ENCODE measurements at places on chromosomes 13 and 19.

DNA sequence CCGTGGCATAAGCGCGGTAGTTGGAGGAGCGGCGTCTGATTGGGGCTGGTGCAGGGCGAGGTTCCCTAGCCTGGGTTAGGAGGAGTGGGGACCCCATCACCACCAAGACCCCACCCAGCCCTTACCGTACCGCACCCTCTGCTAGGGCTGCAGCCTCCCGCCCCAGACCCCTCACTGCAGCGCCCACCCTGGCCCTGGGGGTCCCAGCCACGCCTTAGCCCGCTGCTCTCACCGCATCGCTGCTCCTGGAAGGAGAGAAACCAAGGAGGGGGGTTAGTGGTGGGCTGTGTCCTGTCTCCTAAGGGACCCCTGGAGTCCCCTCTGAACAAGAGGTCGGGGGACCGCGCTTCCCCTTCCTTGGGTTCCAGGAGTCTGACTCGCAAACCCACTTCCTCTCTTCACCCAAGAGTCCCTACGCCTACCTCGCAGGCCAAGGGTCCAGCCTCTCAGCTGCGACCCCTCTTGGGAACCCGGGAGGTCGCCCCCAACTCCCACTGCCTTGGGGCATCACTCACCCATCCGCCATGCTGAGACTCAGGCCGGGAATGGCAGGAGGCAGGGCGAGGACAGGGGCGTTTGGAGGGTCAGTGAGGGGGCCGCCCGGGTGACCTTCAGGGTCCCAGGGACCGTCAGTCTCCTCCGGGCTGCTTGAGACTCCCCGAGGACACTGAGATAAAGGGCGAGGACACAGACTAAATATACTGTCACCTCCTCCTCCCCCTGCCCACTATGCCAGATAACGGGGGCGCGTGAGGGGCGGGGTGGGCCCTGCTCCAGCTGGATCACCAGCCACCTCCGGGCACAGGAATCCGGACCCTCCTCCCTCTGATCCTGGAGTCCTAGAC, at the start of gene TNNI3:
TNNI3 (minus strand) TSS at position 669 of the 845 bp plus-strand sequence; CDS start at position 526, 143 bp downstream.
- DNase-seq: no peak

DNA sequence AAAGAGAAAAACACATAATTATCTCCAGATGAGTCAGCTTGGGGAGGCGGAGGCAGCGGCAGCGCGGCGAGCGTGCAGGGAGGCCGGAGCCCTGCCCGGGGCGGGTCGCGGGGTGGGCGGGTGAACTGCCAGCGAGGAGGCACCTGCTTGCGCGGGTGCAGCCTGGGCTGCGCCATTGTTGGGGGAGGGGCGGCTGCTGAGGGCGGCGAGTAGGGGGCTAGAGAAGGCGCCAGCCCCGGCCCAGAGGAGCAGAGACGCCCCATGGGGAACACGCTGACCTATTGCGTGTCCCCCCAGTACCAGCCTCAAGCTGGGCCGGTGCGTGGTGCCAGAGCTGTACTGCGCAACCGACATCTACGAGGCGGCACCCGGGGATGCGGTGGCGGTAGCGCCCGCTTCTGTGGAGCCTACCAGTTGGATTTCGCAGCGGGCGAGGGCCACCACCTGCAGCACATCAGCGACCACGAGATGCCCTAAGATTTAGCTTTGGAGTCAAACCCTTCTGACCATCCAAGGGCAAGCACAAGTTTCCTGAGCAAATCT, 16.7 kb downstream of the ZNF100 start:
- no peak for DNase-seq

DNA sequence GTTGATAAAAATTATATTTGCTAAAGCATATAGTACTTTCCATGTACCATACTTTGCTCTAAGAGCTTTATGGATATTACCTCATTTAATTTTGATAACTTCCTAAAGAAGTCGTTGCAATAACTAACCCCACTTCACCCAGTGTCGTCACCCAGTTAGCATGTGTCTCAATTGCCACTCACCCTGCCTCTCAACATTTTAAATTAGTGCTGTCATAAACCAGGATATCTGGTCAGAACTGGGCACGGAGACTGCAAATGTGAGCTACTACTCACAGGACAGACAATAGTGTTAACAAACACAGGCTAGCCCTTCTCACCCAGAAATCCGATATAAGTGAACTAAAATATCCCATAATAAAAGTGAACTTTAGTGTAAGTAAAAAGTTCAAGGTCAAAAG, 430.6 kb downstream of the KLF12 start:
- no peak for DNase-seq

- DNase-seq: no peak
Measured at GRCh38 chr13:60148918-60149317, 14.8 kb downstream of the DIAPH3 start.

- no peak for DNase-seq
Measured at GRCh38 chr13:31195616-31196015, 4.2 kb upstream of the B3GLCT start.

DNA sequence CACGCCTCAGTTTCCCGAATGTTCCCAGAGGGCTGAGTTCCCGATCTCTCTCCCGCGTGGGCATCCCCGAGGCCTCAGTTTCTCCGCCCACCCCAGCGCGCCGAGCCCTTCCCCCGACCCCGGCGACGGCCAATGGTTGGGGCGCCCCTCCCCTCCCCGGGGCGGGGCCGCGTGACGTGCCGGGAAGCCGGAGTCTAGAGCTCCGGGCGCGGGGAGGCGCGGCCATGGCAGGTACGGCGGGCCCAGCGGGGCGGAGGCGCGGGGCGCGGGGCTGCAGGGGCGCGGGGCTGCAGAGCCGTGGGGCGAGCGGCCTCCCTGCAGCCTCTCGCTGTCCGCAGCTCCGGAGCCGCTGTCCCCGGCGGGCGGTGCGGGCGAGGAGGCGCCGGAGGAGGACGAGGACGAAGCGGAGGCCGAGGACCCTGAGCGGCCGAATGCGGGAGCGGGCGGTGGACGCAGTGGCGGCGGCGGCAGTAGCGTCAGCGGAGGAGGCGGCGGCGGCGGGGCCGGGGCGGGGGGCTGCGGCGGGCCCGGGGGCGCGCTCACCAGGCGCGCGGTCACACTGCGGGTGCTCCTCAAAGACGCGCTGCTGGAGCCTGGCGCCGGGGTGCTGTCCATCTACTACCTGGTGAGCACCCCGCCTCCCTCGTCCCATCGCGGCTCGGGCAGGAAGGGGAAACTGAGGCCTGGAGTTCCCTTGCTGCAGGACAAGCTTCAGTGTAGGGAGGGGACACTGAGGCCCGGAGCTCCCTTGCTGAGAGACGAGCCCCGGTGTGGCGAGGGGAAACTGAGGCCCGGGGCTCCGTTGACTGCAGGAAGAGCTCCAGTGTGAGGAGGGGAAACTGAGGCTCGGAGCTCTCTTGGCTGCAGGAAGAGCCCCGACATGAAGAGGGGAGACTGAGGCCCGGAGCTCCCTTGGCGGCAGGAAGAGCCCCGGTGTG, at the start of gene MPND:
MPND (plus strand) TSS at position 193 of the 938 bp plus-strand sequence; CDS start at position 225, 32 bp downstream.
- peak; percentile 62 for DNase-seq

DNA sequence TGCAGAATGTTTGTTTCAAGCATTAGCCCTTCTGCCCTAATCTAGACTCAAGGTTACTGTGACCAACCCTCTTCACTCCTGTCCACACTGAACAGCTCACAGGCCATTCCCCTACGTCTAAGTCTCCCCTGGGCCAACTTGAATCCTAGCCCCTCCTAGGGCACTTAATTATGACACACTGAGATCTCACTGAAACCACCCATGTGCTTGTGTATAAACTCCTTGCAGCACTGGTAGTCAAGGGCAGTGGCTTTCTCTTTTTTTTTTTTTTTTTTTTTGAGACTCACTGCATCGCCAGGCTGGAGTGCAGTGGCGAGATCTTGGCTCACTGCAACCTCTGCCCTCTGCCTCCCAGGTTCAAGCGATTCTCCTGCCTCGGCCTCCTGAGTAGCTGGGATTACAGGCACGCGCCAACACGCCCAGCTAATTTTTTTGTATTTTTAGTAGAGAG, 1.9 kb upstream of the AKT2 start:
- DNase-seq: no peak

GRCh38 chr19:30745476-30745985, 373.3 kb downstream of the ZNF536 start:
- DNase-seq: no peak

DNA sequence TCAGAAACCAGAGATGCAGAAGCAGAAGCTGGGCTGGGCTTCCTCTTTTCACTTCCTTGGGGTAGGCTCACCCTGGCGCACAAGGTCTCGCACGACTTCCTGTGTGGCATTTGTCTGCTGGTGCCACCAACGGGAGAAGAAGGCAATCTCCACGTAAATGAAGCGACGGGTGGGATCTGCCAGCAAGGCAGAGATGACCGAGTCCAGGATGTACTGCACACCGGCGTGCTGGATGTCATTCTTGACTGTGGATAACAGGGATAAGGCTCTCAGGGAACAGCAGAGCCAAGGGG, 1.3 kb downstream of the MAN2B1 start:
- no peak for DNase-seq

DNA sequence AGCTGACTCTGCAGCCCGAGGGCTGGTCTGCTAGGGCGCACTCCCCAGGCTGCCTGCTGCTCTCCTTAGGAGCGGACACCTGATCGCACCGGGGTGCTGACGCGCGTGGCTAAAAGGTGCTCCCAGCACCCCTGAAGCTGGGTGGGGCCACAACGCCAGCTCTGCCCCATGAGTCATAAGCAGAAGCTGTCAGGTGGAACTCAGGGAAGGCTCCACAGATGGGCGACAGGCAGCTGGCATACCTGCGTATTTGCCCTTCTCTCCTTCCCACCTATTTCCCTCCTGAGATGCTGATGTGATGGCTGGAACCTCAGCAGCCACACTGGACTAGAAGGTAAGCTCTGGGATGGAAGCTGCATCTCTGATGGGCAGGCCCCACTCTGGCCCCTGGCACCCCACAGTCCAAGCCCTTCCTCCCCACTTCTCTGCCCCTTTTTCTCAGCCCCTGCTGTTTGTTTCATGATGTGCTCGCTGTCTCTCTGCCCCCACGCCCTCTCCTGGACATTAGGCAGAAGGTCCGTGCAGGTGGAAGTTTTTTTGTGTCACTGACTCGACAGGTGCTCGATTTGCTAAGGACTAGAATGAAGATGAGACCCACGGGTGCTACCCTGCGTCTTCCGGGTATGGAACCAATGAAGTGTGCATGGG, 30.3 kb upstream of the CACTIN start:
- no peak for DNase-seq

DNA sequence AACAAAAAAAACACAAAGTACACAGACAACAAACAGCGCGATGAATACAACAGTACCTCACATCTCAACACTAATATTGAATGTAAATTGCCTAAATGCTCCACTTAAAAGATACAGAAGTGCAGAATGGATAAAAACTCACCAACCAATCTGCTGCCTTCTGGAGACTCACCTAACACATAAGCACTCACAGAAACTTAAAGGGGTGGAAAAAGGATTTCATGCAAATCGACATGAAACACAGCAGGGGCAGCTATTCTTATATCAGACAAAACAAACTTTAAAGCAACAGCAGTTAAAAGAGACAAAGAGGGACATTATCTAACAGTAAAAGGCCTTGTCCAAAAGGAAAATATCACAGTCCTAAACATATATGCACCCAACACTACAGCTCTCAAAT, 209.5 kb downstream of the ABCC4 start:
- DNase-seq: no peak

DNA sequence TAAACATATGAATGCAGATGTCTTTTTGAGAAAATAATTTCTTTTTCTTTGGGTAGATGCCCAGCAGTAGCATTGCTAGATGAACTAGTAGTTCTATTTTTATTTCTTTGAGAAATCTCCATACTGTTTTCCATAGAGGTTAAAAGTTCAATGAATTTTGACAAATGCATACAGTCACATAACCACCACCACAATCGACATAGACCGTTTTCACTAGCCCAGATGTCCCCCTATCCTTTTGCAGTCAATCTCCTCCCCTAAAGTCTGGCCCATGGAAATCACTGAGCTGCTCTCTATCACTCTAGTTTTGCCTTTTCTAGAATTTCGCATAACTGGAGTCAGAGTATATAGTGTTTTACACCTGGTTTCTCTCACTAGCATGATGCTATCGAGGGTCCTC, 10.8 kb downstream of the FAM216B start:
- DNase-seq: no peak

DNA sequence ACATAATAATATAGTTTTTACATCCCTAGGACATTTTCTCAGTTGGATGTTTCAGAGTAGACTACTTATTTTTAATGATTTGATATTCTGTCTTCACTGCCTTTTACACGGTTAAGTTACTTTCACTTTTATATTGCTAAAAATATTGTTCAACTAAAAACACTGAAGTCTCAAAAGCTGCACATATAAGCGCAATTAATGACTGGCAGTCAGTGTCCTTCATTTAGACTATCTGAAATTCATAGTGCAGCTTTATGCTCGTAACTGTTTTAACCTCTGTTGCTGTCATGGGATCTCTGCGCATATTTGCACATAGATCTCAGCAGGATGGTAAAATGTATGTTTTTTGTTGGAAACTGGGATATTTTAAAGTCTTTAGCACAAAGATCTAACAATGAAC, 864.3 kb downstream of the SLITRK6 start:
- no peak for DNase-seq

GRCh38 chr19:51593138-51593890, 22.2 kb downstream of the ZNF175 start:
- DNase-seq: no peak

GRCh38 chr13:46909042-46909441, 12.2 kb upstream of the HTR2A start:
- no peak for DNase-seq

DNA sequence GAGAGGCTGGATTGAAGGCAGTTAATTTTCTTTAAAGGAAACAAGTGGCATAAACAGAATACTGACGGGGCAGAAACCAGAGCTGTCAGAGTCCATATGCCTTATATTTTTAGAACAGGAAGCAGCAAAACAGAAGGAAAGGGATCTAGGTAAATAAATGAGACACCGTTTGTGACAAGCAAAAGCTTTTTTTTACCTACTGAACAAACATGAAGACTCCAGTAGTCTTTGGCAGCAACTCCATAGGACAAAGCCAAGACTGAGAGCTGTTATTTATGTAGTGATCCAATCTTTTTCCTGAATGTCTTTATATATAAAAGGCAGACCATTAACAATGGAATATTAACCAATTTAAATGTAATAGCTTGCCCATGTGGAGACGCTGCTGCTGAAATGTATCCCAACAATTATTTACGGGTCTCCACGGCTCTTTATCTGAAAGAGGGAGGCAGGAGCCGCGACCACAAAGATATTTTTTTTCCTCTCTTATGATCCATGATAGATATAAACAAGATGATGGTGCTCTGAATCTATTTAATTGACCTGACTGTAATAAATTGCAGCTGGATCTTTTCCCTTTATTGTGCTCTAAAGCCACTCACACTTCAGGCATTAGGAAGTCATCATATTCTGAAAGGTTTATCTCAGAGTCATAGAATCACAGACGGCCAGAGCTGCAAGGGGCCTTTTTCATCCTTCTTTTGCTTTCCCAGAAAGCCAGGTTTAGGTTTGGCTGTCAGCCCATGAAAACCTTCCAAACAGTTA, 687.8 kb downstream of the EFNB2 start:
- peak; percentile 12 for DNase-seq

GRCh38 chr13:34361560-34361959, 543.6 kb downstream of the RFC3 start:
- DNase-seq: peak; percentile 74

GRCh38 chr13:94192431-94192975, 287.0 kb downstream of the DCT start:
- no peak for DNase-seq
